ENCODE measurements at places on chromosomes 13 and 19.

DNA sequence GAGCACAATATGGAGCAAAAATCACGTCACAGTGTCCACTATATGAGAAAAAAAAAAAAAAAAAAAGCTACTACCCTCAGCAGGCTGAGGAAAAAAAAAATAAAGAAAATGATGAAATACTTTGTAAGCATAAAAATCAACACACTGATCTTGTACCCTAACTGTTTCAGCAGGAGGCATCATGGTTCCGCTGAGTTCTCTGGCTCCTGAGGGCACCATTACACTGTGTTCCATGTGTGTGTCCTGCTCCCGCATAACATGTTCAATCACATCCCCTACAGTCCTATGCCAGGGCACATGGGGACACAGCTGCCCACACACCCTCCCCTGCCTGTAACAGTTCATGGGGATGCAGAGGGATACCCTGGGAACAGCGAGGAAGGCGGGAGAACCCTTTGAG, 33.5 kb downstream of the DOCK9 start:
- no peak for DNase-seq

- no peak for DNase-seq
Measured at GRCh38 chr13:113115363-113116205, 7.0 kb upstream of the F10 start.

DNA sequence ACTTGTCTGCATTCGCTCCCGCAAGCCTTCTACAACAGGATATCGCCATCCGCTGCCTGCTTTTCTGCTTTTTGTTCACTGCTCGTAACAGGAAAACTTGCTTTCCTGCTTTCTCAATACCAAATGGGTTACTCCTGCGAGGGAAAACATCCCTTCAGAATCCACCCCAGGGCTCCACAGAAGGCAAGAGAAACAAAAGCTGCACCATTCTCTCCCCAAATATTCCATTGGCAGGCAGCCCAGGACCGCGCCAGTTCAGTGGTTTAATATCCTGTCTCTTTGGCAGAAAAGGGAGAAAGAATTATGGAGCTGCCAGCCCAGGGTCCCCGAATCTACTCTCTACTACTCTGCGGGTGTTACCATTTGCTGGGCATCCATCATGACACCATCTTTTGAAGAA, 84.7 kb upstream of the DOCK9 start:
- DNase-seq: no peak

DNA sequence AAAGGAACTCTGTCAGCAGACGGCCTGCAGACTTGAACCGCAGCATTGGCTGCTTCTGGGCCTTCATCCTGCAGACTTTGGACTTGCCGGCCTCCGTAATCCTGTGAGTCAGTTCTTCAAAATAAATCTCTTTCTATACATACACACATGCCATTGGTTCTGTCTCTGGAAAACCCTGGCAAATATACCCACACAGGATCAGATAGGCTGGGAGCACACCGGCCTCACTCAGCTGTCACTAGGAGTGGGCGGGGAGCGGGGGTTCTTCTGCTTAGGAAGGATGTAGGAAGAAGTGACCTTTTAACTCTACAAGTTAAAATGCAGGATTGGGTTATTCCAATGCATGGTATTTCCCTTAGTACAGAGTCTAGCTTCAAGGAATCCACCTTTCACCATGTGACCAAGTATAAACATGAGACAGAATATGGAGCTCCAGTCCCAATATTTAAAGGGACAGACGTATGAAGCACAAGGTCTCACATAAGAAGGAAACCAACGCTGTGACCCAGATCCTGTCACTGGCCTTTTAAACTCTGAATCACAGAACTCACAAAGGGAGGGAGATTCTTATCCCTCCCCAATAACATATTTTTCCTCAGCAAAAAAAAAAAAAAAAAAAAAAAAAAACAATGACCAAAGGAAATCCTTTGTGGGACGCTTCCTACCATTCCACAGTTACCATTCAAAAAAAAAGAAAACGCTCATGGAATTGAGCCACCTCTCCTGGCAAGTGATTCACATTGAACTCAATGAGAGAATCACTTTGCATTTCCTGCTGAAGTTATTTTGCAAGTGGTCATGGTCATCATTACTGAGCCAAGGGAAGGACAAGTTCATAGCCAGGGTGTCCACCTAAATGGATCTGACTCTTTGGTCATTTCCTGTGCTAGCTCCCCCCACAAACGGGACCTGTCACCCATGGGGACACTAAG, 352.9 kb downstream of the FOXO1 start:
- no peak for DNase-seq

DNA sequence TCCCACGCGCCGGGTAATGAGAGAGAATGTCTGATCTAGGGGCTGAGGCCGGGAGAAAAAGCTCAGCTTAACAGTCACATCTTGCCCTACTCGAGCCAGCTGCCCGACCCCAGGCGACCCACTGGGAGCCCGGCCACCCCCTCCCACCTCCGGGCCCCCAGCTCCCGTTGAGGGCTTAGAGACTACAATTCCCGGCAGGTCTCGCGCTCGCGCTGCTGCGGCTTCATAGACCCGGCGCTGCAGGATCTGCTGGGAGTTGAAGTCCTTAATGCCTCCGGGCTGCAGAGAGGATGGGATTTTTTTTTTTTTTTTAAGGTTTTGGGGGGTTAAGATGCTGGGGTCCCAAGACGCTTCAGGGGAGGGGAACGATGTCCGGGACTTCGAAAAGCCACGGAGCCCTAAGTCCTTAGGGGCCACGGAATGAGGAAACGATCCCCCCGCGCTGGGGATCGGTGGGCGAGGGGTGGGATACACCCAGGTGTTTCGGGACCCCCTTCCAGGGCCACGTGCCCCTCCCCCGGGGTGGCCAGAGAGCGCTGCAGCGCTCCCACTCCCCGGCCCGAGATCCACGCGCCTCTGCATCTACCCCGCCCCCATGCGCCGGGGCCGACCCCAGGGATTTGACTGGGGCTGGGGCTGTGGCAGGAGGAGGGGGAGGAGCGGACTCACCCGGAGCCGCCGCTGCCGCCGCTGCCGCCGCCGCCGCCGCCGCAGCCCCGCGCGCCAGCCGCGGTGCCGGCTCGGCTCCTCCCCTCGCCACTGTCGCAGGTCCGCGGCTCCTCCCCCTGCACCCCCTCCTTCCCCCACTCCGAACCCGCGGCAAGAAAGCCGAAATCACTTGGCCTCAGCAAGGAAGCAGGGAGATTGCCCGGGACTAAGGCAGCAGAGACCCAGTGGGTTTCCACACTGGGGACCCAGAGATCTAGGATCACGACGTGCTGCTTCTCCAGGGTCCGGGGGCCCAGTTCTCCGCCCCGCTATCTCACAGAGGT, at the start of gene SYT3:
Gene SYT3, minus strand, starts transcription at position 761 of the 992 bp plus-strand sequence. CDS start 2,470 bp downstream, outside the sequence.
- DNase-seq: no peak

GRCh38 chr13:98175043-98175442, 2.0 kb downstream of the RNF113B start:
- DNase-seq: no peak

- no peak for DNase-seq
Measured at GRCh38 chr13:79631051-79631659, 150.2 kb downstream of the NDFIP2 start.

DNA sequence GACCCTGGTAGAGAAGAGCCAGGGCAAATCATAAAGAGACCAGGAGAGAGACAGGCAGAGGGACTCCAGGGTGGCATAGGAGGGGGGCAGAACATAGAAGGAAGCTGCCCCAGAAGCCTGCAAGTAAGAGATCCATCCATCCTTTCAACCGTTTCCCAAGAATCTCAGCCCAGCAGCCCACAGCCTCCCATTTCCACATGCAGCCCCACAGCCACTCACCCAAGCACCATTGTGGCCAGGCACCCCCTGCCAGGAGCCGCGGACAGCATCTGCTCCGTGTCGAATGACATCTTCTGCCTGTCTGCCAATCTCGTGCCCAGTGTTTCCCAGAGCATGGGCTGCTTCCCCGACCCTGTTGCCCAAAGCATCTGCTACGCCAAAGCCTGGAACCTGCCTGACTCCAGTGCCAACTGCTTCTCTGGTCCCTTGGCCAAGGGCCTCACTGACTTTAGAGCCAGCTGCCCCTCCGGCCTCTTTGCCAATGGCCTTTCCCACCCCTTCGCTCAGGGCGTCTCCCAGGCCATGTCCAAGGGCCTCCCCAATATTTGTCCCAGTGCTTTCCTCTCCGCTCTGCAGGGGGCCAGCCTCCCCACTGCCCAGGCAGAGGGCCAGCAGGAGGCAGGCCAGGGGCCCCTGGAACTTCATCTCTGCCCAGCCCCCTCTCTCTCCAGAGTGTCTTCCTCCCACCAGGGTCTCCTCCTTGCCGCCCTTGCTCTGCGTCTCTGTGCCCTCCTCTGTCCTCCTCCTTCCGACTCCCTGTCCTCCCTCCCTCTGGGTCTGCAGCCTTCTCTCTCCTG, 420 bp downstream of the DMKN start:
- DNase-seq: no peak

GRCh38 chr13:51125495-51126226, 14.6 kb upstream of the C13orf42 start:
- no peak for DNase-seq

DNA sequence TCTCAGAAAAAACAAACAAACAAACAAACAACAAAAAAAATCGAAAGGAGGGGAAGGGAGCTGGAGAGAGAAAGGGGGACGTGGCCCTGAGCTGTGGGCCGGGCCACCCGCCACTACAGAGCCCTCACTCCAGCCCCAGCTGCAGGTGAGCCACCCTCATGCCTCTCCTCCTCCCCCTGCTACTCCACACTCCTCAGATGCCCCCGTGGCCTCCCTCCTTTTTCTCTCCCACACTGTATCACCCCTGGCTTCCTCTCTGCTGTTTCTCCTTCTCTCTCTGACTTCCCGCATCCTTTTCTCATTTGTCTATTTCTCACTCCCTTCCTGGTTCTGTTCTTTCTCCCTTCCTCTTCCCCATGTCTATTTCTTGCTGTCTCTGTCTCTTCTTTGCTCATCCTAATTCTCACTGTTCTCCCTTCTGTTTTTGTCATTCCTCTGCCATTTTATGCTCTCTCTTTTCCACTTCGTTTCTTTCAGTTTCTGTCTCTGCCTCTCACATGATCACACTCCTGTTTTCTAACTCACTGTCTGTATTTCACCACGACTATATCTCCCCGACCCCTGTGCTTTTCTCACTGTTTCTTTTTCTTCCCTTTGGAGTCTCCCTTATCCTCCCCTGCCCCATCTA, 2.7 kb downstream of the KLK2 start:
- DNase-seq: no peak

DNA sequence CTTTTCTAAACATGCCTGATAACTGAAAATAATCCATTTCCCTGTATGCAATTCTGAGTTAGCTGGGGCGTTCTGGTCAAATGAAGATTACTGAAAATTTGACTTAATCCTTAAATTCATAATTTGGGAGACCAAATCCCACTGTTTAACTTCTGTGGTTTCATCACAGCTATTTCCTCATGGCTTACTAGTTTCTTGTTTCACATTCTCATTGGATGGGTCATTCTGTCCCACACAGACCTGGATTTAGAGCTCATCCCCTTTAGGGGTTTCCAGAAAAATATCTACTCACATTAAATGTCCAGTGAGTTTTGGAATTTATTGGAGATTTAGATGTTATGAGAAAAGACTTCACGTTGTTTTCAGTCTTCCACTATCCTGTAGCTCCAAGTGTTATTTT, 709.3 kb upstream of the KLHL1 start:
- no peak for DNase-seq

GRCh38 chr19:51777570-51778462, 16.8 kb downstream of the FPR2 start:
- peak; percentile 83 for DNase-seq

DNA sequence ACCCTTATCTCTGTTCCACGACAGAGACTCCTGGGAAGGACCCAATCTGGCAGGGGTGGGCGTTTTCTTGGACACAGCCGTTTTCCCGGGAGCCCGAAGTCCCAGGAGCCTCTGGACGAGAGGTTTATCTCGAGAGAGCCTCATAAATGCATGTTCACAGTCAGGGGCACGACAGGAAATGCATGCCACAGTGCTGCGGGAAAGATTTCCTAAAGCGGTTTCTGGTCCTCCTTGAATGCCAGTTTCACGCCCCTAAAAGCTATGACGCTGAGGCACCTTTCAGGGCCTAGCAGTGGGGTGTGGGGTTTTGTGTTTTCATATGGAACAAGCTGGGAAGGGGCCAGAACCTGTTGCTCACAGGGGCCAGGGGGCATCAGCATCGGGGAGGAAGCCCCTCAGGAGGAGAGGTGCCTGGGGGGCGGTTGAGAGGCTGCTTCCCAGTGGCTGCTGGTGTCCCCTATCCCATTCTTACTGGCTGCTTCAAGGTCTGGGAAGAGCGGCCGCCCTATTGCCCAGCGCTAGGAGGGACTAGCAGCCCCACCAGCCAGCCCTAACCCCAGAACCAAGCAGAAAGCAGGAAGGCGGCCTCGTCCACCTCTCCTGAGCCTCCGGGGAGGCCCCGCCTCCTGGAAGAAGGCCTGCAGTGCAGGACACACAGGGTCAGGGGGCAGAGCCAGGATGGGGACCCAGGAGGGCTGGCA, 157.0 kb downstream of the KDM4B start:
- DNase-seq: no peak

GRCh38 chr13:37899753-37900152, 30.2 kb upstream of the TRPC4 start:
- no peak for DNase-seq

DNA sequence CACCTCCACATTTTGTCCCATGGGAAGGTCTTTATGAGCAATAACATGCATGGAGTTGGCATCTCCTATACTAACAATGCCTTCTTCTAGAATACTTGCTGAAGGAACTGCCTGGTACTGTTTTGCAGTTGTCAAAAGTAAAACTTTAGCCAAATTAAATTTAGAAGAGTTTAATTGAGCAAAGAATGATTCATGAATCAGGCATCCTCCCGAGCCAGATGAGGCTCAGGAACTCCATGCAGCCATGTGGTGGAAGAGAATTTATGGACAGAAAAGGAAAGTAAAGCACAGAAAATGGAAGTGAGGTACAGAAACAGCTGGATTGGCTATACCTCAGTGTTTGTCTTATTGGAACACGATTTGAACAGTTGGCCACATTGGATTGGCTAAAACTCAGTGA, 1081.9 kb downstream of the SLITRK1 start:
- no peak for DNase-seq

DNA sequence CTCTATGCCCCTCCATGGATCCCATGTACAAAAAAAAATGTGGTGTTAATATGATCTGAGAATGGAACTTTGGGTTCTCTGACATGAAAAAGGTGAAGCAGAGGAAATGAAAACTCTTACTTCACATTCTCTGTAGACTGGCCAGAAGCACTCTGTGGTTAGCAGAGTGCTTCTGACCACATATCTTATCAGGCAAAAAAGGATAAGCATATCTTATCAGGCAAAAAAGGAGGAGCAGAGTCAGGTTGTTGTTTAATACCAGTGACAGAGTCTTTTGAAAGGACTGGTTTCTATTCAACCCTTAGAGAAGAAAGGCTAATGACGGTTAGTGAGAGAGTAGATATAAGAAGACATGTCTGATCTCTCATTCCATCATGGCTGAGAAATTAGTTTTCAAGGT, 1404.8 kb downstream of the SLITRK1 start:
- DNase-seq: no peak

- DNase-seq: no peak
Measured at GRCh38 chr13:92143766-92144165, 745.3 kb downstream of the GPC5 start.
